ENCODE measurements at places on chromosomes 1 and 21. TPM values are rescaled to one million over a fixed set of nuclear protein-coding genes. Genes with fewer than 3 reads are reported as not detected.

Gene CD48
- total RNA-seq: 1.9 TPM

GRCh38 chr1:164723296-164723798 is 164.4 kb downstream of the PBX1 start:
- DNase-seq: no peak

GRCh38 chr1:117638759-117639158 is 32.9 kb downstream of the TENT5C start:
- no peak for DNase-seq

DNA sequence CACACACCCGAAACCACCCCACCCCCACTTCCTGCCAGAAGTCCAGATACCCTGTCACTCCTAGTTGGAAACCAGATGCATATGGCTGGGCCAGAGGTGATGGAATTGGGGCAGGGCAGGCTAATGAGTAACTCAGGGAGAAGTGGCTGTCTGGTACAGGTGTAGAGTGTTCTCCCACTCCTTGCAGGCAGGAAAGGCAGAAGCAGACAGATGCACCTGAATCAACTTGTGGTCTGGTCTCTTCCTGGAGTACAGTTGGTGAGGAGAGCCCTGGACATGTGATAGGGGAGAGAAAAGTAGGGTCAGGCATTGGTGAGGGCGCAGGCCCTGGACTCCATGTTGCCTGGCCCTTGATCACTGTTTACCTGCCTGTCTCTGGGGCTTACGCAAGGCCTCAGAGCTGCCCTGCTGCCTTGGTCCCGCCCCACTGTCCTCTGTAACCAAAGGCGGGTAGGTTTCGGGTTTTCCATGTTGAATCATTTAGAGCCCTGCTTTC is 2.5 kb downstream of the CGN start:
- no peak for DNase-seq

DNA sequence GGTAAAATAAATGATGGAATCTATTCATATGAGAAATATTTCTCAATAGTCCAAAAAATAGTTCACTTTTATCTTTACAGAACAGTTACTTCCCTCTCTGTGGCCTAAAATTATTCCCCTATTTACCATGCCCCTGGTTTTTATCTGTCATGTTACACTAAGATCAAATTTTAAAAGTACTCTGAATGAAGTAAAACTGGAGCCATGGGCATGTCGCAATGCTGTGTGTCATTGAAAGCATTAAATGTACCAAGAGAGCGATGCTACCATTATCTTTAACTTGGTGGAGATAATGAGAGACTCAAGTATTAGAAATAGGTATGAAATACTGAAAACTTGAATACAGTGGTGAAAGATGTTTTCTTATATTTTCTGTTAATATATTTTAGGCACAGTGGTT is 146.2 kb downstream of the KCNT2 start:
- no peak for DNase-seq

Gene THEMIS2
- 15.6 TPM for total RNA-seq

- DNase-seq: no peak
Measured at GRCh38 chr1:182172699-182173098, 111.2 kb upstream of the ZNF648 start.

GRCh38 chr1:83994111-83994510 is 4.8 kb downstream of the TTLL7 start:
- DNase-seq: no peak

Gene NGF
- 4.4 TPM for total RNA-seq

- DNase-seq: no peak
Measured at GRCh38 chr1:174871886-174872285, 127.9 kb upstream of the CACYBP start.

DNA sequence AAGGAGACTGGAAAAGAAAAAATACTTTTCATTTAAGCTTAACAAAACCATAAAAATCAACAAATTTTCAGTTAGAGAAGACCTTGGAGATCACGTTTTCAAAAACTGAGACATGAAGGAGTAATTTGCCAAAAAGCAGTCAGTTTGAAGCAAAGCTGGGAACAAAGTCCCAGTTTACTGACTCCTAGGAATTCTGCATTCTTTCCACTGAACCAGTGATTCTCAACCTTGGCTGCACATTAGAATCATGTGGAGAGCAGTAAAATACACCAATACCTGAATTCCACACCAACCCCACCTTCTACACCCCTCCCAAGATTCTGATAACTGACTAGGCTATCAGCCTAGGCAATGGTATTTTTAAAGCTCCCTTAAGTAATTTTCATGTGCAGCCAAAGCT is 73.5 kb downstream of the PRPF38A start:
- no peak for DNase-seq

Gene VWA1
- total RNA-seq: 24.9 TPM

GRCh38 chr1:227072991-227073390 is 132.9 kb downstream of the COQ8A start:
- no peak for DNase-seq

- no peak for DNase-seq
Measured at GRCh38 chr1:5189384-5189783, 535.0 kb downstream of the AJAP1 start.

Gene OLIG1
- not detected for total RNA-seq

Gene TNFRSF1B
- total RNA-seq: 28.3 TPM

DNA sequence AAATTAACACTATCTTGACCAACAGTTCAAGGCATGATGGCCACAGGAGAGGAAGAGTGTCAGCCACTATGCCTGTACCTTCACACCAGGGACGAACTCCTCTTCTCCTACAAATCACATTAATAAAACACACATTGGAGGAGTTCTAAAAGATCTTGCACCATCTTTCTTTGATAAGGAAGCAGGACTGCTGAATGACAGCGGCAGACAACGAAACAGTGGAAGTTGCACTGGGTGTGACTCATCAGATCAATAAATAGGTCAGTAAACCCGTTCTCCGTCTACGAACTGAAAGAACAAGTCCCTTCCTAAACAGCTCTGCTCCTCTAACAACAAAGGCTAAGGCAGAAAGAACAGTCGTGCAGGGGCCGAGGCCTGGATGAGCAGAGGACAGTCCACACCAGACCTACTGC is 23.1 kb downstream of the UBE2G2 start:
- no peak for DNase-seq

Gene GBP1
- total RNA-seq: 11.1 TPM

Gene PRDM15
- total RNA-seq: 6.5 TPM

GRCh38 chr1:33122483-33123178 is 41.7 kb downstream of the AZIN2 start:
- DNase-seq: no peak

GRCh38 chr1:21673277-21673780 is 4.2 kb upstream of the RAP1GAP start:
- DNase-seq: peak; percentile 81

- no peak for DNase-seq
Measured at GRCh38 chr21:38496224-38496623, 2.1 kb downstream of the ERG start.

GRCh38 chr1:227174164-227174563 is 144.1 kb downstream of the CDC42BPA start:
- no peak for DNase-seq

DNA sequence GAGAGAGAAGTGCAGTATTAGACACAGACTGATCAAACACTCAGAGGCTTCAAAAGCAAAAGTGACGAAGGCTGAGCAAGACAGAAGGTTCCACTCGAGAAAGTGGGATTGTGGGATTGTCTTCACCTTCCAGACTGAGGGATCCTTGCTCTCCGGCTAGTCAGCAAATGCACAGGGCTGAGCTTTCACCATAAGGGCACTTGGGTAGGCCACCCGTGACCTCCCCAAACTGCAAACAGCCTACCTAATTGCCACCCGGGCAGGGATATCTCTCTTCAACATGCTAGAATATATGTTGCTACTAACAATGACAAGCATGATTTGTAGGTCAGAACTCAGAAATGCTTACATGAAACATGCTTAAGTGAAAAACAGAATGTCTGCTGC is 35.3 kb upstream of the RIPK4 start:
- no peak for DNase-seq

Gene IL12RB2
- 0.63 TPM for total RNA-seq

GRCh38 chr1:215986401-215986800 is 419.3 kb downstream of the KCTD3 start:
- DNase-seq: no peak

Gene OR14K1
- not detected for total RNA-seq

Gene CASQ2
- 603 TPM for total RNA-seq

- DNase-seq: no peak
Measured at GRCh38 chr21:20875742-20876141, 122.5 kb upstream of the NCAM2 start.

GRCh38 chr1:3553940-3554223 is 57.4 kb downstream of the MEGF6 start:
- DNase-seq: no peak

GRCh38 chr1:15151377-15151806 is 2.2 kb upstream of the TMEM51 start:
- no peak for DNase-seq
